Caki2 (cell line): ENCODE measurements at places on chromosomes 3 and 15. TPM values are rescaled to one million over a fixed set of nuclear protein-coding genes. Genes with fewer than 3 reads are reported as not detected.

BCL2A1 gene
- total RNA-seq = 3.7 TPM in 1 of 2 replicates, not detected in the other

DNA sequence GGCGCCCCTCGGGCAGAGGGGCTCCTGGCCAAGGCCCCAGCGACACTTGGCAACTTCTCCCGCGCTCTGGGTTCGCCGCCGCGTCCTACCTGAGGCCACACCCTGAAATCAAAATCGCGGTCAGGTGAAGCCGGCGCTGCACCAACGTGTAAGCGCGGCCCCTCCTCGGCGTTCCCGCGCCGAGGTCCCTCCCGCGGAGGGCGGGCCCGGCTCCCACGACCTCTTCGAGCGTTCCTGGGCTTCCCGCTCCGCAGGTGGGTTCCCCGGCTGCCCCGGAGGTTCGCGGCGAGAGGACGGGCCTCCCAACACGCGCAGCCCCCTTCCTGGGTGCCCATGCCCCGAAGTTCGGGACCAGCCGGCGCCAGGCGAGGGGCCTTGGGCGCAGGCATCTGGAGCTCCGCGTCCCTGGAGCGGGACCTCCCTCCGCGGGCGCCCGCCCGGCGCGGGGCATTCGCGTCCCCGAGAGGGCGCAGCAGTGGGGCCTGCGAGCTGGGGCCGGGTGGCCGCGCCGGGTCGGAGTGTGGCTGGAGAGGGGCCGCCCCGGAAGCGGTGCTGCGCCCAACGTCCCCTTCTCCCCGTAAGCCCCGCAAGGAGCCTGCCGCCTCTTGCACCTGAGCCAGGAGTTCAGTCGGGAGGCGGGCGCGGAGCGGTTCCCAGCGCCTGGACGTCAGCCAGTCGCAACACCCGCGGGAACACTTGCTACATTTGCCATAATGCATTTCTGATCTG lies 13.7 kb downstream of the PAK6 start:
- DNase-seq = no peak

DNA sequence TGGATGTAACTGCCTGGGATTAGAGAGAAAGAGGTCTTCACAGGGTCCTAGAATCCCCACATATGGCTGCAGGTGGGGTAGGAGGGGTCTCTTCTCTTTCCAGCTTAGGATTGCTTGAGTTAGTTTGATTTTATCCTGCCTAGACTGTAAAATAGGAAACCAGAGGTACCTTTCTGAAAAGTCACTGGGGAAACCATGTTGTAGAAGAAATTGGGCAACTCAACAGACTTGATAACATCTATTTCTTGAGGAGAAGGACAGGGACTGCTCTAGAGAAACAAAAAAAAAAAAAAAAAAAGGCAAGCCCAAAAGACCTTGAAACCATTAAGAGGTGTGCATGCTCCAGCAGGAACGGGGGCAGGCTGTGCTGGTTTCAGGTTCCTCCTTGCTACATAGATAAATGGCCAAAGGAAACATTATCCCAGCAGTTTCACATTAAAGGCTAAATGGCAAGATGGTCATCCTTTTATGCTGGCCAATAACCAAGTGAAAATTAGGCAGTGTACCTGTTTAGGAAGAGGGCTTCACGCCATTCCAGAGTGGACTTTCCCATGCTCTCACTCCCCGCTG lies 116.1 kb downstream of the ALDH1A2 start:
- no peak for DNase-seq

GRCh38 chr3:160676547-160677303 lies at the start of gene ARL14:
TSS of gene ARL14 (plus strand) at chr3:160677160. CDS start at chr3:160677347, 187 bp downstream.
- DNase-seq = peak; percentile 78

DNAH12 gene
- 0.07 TPM in 1 of 2 replicates, not detected in the other for total RNA-seq

KLHL6 gene
- total RNA-seq = not detected in 2 replicates

DNA sequence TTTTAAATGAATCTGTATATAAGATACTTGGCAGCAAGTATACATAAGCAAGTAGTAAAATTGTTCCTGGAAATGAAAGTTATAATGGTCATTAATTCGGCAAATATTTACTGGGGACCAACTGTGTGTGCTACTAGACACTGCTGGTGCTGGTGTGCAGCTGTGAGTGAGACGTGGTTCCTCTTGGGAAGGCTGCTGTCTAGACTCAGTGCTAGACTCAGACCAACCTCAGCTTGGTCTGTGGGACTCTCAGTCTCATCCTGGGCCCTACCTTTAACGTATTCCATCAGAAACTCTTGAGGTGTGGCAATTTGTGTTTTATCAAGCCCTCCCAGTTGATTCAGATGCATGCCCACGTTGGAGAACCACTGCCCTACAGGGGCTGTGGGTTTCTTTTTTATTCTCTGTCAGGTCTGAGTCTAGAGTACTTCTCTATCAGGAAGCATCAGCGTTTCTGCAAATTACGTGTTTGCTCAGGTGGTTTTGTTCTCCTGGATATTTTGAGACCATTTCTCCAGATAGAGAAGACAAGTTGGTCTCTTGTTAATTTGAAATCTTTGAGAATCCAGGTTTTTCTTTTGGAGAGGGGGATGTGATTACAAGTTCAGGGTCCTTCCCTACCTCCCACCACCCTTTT lies 6.8 kb downstream of the TLNRD1 start:
- DNase-seq = no peak

DNA sequence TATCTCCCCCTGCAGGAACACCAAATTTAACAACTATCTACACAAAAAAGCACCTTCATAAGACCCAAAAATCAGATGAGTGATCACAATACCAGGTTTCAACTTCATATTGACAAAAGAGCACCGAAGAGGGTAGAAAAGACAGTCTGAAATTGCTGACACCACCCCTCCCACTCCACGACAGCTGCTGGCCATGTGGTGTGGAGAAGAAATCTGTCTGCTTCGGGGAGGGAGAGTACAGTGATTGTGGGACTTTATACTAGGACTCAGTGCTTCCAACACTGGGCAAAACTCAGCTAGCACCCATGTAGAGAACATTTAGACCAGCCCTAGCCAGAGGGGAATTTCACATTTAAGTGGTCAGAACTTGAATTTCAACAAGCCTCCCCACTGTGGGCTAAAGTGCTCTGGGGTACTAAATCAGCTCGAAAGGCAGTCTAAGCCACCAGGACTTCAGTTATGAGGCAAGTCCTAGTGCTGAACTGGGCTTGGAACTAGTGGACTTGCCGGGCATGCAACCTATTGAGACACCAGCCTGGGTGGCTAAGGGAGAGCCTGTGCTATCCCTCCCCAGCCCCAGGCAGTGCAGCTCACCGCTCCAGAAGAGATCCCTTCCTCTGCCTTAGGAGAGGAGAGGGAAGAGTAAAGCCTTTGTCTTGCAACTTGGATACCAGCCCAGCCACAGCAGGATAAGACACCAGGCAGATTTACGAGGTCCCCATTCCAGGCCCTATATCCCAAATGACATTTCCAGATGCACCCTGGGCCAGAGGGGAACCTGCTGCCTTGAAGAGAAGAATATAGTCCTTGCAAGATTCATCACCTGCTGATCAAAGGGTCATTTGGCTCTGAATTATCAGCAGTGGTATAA lies 44.6 kb upstream of the POU1F1 start:
- DNase-seq = no peak

DNA sequence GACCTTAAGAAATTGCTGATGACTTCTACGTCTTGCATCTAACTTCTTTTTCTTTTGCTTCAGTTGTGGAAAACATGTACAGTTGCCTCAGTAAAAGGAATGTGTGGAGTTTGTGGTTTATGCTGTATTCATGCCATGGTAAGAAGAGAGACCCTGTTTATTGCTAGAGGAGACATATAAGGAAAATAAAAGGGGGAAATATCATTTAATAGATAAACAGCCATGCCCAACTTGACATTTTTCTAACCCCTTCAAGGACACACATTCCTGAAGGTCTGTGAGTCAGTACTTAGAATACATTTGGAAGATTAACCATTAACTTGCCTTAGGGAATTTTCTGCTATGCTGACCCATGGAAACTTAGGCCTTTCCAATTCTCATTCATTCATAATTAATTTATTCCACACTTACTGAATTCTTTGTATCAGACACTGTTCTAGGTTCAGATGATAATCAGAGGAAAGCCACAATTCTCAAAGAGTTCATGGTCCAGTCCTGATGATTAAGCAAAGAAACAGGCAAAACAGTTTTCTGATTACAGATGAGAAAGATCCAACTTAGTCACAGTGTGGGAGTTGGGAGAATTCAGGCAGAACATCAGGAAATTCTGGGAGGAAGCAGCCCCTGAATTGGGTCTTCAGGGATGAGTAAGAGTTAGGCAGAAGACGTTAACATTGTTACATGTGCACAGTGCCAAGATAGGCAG lies 329.8 kb upstream of the RASGRP1 start:
- peak; percentile 96 for DNase-seq

DNA sequence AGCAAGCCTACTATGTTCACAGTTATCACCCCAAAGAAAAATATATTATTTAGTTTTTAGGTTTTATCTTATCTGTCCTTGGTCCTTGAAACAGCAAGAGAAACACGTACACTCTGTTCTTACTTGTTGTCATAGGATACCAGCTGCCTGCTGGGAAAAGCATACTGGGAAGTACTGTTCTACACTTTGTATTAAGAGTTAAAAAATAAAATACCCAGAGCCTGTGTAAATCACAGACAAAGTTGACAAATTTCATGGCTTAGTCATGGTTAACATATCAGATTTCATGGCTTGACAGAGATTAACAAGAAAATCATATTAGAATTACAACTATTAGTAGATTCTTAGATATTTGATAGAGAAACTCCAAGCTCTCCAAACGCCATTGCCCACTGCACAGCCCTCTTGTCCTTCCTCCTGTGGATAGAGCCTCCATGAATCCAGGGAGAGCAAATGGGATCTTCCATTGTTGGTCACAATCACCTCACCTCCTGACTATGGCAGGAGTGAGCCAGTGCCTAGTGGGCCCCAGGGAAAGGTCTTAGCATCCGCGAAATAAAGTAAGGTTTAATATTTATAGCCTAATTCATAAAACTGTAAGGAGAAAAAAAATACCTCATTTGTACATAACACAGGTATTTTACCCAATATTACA lies 128.1 kb upstream of the WNT5A start:
- DNase-seq = no peak

COMMD4 gene
- total RNA-seq = 165 and 212 TPM in 2 replicates

DNA sequence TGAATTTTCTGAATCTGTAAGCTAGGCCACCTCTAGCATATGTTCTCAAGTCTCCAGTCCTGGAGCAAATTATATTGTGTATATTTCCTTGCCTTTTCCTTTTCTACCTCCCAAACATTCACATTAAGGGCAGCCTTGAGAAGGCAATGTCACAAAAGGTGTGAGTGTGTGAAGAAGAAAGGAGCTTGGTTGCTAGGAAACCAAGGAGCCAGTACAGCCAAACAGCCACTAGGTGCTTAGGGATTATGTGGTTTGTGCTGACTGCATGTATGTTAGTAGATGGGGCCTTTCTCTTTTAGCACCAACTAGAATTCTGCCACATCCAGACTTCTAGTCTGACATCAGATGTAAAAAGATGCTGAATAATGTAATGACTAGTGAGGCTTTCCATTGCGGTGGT lies 118.8 kb upstream of the DAZL start:
- no peak for DNase-seq

- peak; percentile 30 for DNase-seq
These were observed 799 bp downstream of the VPS33B start for GRCh38 chr15:91021516-91022074.

GRCh38 chr3:38533285-38533976 lies 37.3 kb downstream of the EXOG start:
- no peak for DNase-seq

- DNase-seq = no peak
These were observed 6.1 kb downstream of the MFGE8 start for GRCh38 chr15:88907111-88907510.

- DNase-seq = no peak
These were observed 51.0 kb downstream of the EPHB1 start for GRCh38 chr3:134846084-134846483.
